ENCODE measurements at places on chromosomes 4 and X.

GRCh38 chrX:139078761-139079280 lies 367.3 kb upstream of the FGF13 start:
- no peak for DNase-seq

DNA sequence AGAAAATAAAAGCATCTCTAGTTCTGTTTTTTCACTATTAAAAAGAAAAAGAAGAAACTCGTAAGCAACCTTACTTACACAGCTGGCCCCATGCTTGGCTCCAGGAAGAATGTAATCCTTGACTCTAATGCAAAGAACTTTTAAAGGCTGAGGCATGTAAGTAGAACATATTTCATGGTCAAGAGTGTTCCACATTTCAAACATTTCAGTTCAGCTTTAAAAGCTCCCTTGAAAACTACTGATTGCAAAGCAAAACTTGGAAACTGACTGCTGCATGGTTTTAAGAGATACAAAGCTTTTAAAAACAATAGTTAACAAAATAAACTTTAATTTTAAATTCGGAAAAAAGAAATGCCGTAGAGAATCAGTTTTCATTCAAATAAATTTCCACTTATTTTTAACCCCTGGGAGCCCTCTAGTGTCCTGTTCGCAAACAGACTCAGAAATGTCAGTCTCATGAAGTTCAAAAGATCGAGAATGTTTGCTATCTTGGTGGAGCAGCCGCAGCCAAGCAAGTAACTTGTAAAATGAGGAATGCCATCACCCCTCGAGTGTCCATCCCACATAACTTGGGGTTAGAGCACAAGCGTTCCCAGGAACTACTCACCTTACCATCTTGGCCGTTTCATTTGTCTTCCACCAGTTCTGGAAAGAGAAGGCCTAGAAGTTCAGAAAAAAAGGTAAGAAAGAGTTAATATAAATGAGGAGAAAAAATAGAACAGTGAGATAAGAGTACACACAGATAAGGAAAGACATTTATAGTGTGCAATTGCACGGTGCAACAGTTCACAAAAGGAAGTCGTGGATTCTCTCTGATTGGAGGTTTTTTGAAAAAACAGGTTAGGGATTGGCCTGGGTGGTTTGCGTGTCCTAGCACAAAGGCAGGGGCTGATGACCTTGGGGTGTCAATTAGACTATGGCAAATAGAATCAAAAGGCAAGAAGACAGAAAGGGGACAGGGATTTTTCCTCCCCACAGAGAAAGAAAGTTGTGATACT lies at the start of gene GASK1B:
Gene GASK1B (minus strand): TSS at position 765 of the 998 bp plus-strand sequence. CDS start 1,650 bp downstream, outside the sequence.
- DNase-seq = no peak

GRCh38 chr4:36310793-36311192 lies 29.4 kb downstream of the DTHD1 start:
- no peak for DNase-seq

GRCh38 chr4:149005191-149005590 lies 563.0 kb upstream of the NR3C2 start:
- no peak for DNase-seq

GRCh38 chr4:46931981-46932380 lies 22.9 kb upstream of the COX7B2 start:
- no peak for DNase-seq

DNA sequence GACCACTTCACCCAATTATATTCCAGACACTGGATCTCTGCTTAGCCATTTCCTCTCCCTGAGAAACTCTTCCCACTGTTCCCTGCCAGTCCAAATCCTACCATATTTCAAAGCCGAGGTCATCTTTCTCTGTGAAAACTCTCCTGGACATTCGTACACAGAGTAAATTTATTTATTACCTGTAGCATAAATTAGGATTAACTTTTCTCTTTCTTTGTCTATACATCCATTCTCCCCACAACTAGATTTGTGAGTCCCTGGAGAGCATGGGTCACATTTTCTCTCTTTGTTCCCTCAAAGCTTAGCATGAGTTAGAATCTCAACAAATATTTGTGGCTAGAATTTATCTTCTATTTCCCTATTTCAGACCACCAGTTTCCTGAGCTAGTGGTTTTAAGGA lies 27.8 kb upstream of the SMIM10 start:
- no peak for DNase-seq

All from stimulated activated CD4-positive, alpha-beta T cell treated with anti-CD3 and anti-CD28 coated beads, Interleukin-1b, Interleukin-23, amount 100 ng/mL, for 1 hour (primary cell).